NCI-H1105 treated with DMSO at 0.1 percent for 48 hours (cell line): ENCODE measurements at places on chromosomes 2 and 18.

- peak; percentile 46 for DNase-seq
Observed at GRCh38 chr2:17646081-17646554, 105.6 kb downstream of the VSNL1 start.

- no peak for DNase-seq
Observed at GRCh38 chr18:42611134-42611533, 504.4 kb downstream of the RIT2 start.

- DNase-seq = no peak
Observed at GRCh38 chr2:211609127-211609526, 929.5 kb downstream of the ERBB4 start.

- DNase-seq = no peak
Observed at GRCh38 chr2:149863227-149863626, 275.7 kb upstream of the MMADHC start.

DNA sequence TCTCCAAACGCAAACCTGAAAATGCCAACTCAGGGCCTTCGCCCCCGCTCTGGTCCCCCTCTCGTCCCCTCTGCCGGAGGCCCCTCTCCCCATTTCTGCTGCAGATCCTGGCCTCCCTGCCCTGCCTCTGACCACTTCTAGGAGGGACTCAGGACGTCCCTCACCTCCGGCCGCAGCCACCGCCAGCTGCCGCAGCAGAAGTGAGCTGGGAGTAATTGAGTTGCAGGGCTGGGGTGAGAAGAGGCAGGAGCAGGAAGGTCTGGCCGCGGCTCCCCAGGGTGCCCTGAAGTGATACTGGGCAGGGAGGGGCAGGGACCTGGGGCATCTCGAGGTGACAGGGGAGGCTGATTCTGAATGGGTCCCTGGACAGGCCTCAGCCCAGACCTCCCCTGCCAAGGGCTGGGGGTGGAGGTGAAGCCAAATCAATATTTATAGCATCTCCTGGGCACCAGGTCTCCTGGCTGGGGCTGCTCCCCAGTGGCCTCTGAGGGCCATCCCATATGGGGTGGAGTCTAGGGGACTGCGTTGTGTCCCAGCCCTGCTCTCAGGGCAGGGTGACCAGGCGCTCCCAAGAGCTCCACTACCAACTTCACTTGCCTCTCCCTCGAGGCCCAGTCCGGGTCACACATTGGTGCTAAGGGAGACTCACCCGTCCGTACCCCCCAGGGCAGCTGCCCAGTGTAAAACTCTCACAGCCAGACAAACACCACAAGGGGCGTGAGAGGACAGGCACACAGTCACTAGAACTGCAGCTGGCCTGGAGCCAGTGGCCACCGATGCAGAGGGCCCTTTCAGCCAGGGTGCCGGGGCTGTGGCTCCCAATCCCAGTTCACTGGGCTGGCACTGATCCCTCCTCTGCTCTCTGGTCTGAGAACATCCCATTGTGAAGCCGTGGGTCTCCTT is 33.0 kb downstream of the KCNIP3 start:
- DNase-seq = no peak

DNA sequence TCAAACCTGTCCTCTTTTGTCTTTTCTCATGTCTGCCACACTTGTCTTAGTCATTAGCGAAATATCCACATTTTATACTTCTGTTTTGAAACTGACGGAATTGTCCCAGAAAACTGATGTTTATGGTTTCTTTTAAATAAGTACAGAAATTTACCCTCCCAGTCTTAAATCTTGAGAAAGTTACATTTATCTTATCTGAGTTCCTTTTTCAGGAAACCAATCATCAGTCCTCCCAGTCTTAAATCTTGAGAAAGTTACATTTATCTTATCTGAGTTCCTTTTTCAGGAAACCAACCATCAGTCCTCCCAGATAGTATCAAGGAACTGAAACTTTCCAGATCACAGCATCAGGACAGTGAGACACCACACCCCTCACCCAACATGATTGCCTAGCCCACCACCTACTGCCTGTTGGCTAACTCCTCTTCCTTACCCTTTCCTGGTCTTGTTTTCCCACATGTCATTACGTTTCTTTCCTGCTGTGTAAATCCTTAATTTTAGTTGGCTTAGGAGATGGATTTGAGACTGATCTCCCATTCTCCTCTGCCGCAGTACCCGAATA is 247.7 kb downstream of the PTPRM start:
- no peak for DNase-seq

DNA sequence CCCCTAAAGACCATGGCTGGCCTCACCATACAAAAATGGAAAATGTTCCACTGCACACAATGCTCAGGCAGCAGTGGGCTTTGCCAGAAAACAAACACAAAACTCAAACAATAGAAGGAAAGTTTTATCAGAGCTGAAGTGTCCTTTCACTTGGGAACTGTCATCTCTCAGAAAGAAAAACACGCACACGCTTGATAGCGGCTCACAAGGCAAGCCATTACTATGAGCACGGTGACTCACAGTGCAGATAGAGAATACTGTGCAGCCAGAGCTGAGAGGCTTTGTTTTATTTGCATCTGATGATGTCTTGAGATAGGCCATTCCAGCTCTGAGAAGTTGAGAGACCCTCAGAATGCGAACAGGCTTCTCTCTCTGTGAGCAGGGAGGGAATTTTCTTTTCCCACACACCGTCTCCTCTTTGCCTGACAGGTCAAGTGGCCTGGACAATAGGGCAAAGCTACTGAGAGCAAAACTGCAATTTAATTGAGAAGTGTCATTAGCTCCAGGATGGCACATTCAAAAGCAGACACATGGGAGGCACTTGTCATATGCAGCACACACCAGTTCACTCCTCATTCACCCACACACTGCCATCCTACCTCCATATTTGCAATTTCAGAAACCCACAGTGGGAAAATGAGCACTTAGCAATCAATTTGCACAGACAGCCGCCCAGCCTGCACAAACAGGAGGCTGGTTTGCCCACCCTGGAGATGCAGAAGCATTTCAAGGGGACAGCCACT is 236.6 kb downstream of the SS18 start:
- no peak for DNase-seq

DNA sequence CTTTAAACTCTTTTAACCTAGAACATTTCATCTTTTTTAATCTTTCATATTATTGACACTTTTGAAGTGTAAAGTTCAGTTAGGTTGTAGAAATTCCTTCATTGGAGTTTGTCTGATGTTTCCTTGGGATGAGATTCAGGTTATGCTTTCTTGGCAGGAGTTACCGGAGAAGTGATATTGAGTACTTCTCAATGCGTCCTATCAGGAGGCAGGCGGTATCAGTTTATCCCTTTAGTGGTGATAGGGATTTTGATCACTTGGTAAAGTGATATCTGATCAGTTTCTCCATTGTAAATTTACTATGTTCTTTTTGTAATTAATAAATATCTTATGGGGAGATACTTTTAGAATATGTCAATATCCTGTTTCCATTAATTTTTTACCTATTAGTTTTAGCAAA is 78.4 kb downstream of the DTNB start:
- DNase-seq = no peak

- no peak for DNase-seq
Observed at GRCh38 chr2:8447610-8448221, 234.1 kb upstream of the ID2 start.

DNA sequence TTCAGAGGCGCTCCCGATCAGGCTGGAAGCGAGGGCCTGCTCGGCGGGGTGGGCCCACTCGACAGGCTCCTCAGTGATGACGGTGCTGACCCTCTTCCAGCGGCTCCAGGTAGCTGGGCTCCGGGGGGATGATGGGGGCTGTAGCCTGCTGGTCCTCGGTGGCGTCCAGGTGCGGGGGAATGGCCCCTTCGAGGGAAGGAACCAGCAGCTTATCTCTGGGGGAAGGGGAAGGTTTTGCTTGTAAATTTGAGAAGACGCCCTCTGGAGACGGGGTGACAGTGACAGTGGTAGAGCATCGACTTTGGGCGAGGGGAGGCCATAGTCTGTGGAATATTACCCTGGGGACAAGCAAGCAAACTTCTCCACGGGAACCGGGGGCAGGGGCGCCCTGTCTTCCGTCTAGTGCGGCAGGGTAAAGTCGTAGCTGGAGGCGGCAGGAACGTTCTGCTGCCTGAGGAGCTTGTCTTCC is 891.9 kb upstream of the LRRTM1 start:
- DNase-seq = no peak

DNA sequence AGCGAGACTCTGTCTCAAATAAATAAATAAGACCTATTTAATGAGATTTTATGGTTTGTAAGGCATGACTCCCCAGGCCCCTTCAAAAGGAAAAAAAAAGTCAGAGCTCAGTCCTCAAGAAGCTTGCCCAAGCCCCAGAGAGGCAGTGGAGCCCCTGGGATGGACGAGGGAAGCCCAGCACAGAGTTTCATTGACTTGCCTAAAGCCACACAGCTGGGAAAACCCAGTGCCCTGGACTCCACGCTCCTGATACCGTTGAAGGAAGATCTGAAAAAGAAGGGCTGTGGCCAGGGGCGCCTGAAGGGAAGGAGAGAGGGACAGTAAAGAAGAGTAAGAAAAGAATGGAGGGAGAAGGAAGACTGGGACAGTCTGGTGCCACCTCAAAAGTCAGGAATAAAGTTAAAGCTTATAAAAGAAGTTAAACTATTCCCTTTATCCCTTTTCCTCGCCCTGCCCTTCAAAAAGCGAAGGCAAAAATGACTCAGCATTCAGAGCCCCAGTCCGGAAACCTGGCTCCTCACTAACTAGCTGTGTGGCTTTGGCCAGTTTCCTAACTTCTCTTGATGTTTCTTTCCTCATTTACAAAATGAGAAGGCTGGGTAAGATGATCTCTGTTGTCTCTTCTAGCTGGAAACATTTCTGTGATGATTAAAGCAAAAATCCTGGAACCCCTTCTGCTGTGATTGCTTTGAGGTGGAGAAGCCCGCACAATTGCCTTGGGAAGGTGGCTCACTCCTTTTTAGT is 46.7 kb downstream of the LYPD1 start:
- no peak for DNase-seq

DNA sequence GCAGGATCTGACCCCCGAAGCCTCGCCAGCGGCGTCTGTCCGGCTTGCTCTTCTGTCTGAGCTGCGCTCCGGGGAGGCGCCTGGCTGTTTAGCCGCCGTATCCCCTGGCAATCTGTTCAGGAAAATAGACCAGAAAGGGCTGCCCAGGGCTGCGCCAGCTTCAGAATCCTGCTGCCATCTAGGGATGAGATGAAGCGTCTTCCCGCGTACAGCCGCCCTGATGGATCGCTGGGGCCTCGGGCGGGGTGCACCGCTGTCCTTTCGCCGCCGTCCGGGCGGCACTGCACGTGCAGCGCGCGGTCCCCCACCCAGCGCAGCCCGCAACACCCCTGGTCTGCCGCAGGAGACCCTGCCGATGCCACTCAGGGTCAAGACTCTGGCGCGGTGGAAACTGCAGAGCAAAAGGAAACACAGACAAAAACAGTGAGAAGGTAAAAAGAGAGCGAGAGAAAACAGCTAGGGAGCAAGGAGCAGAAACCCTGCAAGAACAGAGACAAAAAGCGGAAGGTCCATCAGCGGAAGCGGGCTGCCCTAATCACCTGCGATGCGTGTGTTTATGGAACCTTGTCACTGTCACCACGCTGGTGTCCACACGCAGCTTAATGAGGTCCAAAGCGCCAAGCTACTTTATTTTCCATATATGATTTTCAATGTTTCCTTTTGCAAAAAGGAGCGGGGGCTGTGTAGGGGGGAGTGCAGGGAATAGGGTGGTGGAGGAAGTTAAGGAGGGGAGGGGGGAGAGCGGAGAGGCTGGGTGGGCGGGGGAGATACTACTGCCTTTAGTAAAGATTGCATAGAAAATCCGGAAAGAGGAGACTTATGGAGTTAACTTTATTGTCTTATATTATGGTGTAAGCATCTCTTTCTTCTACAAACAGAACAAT is 2113.3 kb upstream of the PIK3C3 start:
- peak; percentile 82 for DNase-seq

DNA sequence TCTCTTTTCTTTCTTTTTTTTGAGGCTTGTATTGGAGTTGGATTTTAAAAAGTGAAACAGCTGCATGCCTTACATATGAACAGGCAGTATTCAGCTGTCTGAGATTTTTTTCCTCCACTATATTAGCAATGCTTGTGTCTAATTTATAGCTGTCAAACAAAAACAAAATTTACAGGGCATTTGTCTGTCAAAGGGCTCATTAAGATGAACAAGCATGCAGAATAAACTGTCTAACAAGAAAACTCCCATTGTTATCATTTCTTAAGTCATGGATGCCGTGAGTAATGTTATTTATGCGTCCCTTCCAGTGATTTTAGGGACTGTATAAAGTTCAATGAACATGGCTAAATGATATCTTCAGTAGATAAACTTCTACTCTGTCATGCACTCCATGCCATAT is 674.7 kb downstream of the PLCL1 start:
- DNase-seq = no peak

DNA sequence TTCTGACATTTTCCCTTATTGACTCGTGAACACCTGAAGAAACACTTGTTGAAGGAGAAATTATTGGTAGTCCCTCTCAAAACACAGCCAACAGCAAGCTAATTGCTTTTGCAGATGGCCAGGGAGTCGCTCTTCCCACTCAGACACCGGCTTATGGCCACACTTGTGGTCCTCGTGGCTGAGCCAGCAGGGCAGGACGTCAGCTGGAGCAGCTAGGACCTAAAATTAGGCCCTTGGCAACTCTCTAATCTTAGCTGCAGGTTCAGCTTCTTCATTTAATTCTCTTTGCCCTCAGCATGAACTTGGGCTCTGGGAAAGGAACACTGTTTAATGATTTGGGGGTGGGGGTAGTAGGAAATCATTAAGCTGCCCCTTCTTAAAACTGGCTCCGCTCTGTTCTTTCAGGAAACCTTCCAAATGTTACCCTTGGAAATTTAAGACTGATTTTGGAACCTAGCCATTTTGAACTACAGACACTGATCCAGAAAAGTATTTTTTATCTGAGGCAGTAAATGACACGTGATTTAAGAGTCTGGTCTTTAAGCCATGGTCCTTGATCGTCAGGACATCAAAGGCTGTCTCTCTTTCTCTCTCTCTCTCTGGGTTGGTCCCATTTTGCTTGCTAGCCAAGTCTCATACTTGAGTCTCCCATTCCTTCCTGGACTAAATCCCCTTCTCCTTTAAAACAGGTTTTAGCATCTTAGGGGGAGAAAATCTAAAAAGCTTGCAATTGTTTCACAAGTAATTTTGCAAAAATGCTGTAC is 77.5 kb downstream of the CDK15 start:
- DNase-seq = no peak

GRCh38 chr2:117703858-117704257 is 110.6 kb upstream of the DDX18 start:
- DNase-seq = no peak

GRCh38 chr2:163348857-163349380 is 386.9 kb downstream of the FIGN start:
- no peak for DNase-seq

DNA sequence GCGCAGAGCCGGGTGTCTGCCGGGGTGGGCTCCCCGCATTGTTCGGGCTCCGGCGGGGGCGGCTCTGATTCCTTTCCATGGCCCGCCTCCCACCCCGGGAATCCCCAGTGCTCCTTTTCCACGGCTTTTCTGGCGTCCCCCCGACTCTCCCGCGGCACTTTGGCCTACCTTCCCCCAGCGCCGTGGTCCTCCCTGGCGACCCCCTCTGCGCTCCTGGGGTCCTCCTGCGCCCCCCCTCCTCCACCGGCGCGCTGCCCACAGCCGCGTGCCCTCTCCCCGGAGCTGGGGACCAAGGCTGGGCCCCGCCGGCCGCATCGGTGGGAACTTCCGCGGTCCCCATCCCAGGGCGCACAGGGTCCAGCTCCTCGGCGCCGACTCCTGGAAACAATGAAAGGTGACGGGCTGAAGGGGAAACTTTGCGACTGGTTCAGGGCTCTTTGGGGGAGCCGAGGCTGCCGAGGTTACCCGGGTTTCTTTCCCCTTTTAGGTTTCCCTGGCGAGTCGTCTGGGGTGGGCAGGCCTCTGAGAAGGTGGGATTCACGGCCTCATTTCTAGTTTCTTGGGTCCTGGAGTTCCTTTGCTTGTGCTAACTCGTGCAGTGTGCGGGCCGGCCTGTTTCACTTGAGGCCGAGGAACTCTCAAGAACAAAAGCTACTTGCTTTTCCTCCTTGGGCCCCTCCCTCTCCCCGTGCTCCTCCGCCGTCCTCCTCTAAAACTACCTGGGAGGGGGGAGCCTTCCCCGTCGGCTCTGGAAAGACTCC is 2.2 kb downstream of the TGIF1 start:
- no peak for DNase-seq
